ENCODE measurements at places on chromosomes 5 and 9. TPM values are rescaled to one million over a fixed set of nuclear protein-coding genes. Genes with fewer than 3 reads are reported as not detected.
A peak's percentile ranks its signal among the peaks of the same experiment; 100 is the strongest.

- no peak for DNase-seq
These were observed 8.8 kb downstream of the PLGRKT start for GRCh38 chr9:5428794-5429528.

DNA sequence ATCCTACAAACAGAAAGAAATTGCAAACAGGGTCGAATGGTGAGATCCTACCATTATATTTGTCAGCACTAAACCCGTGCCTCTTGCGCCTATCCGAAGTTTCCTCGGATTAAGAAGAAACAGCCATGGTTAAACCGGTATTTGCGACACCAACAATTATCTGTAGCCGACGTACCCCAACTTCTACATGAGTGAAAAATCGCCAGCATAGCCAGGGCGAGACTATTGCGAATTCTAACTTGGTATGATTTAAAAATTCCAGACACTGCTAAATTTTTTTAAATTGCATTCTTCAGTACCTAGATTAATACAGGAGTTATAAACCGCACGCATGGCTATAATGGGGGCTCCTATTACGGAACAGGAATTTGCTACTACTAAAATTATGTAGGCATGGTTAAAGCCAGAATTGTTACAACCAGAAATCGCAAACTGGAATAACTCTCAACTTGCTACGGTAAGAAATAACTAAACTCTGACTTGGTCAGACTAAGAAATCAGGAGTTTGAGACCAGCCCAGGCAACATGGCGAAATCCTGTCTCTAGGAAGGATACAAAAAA is 25.3 kb upstream of the ANXA2R start:
- DNase-seq: peak; percentile 38

DNA sequence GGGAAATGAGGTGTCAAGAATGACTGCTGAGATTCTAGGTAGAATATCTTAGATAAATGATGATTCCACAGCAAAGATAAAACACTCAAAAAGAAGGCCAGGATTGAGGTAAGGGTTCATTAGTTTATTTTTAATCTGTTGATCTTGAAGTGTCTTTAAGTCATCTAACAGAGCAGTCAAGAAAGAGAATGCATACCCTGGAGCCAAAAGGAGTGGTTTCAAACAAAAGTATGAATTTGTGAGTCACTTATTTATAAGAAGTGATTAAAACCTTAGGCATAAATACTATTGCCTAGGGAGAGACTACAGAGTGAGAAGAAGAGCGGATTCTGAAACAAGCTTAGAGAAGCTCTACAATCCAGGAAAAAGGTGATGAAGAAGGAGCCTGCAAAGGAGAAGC is 541.0 kb downstream of the DTWD2 start:
- DNase-seq: no peak

DNA sequence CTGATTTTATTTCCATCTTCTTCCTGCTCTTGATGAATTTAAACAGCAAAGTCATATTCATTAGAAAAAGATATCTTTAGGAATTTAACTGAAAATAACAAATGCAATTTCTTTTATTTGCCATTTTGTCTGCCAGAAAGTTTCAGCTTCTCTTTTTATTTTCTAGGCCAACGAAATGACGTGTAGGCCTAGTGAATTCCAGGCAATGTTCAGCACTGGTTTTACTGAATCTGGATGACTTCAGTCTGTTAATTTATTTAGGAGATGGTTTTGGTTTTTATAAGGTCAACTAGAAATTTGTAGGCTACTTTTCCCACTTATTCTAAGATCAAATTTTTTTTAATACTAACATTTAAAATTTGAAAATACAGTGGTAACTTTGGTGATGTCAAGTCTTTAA is 129.1 kb upstream of the VCAN start:
- DNase-seq: no peak

DNA sequence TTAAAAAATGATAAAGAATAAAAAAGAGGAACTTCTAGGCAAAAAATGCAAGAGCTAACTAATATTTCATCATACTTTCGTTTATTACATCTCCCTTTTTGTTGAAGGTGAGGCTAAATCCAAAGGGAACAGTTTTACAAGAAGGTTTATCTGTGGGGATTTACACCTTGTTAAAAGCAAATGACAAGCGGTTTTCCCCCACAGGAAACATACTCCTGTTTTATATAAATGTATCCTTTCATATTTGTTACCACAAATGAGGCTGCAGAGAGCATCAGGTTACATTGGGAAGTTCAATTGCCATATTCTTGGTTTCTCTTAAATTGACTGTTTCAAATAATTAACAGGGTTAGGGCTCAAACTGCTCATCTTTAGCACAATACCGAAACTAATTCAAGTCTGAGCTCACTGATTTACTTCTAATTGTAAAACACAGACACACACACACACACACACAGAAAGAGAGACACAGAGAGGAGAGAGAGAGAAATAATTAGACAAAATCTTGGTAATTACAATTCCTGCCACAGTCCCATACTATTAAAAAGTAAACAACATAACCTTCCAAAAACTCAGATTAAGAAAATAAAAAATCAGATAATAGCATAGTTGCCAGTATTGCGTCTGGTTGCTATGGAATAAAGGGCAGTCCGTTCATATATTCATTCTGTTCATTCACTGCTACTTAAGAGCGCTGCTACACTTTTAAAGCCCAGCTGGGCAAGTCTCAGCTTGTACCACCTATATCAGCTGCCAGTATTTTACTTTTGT is 17.1 kb downstream of the RFX3 start:
- no peak for DNase-seq

- DNase-seq: peak; percentile 28
These were observed 59.1 kb upstream of the TLR4 start for GRCh38 chr9:117644932-117645636.

DNA sequence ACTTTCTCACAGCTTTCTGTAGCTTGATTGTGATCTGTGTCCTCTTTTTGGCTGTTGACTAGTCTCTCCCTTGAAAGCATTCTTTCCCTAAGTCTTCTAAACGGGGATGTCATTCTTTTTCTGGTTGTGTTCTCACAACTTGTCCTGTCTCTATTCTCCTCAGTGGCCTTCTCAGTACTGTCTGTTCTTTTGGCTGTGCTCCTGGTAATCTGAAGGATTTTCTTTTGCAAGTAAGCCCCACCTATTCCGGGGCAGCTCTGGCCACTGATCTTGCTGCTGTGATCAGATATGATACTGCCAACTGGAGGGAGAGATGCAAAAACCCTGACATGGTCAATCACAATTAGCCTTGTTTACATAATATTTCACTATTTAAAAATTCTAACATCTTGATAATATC is 172.2 kb downstream of the CDC42SE2 start:
- no peak for DNase-seq

GRCh38 chr9:127796852-127797370 is 5.8 kb upstream of the FPGS start:
- peak; percentile 31 for DNase-seq

DNA sequence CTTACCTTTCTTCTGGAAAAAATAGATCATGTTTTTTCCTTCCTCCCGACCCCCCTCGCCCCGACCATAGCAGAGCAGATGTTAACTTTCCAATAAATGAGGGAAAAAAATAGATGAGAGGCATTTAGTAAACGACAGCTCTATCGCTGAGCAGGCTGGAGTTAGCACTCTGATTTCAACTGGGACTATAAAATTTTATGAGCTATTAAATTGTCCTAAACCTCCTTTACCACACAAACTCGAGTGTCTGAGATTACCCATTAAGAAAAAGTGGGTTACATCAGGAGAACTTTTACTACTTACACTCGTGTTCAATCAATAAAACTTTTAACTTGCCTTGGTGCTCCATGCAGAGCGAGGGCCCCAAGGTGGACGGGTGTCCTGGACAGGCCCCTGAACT is 59.8 kb upstream of the RNU6ATAC start:
- DNase-seq: no peak

- no peak for DNase-seq
These were observed 15.8 kb downstream of the ADAMTS13 start for GRCh38 chr9:133437753-133438531.

Gene HMCN2
- total RNA-seq: 0.15 TPM

Gene SLC45A2
- 0.06 TPM for total RNA-seq

Gene DMRT3
- total RNA-seq: 0.41 TPM

Gene IL9
- total RNA-seq: not detected
